ENCODE measurements at places on chromosomes 12 and 14.

- DNase-seq = peak; percentile 51
These were observed 21.1 kb downstream of the RASSF8 start for GRCh38 chr12:25979563-25979962.

DNA sequence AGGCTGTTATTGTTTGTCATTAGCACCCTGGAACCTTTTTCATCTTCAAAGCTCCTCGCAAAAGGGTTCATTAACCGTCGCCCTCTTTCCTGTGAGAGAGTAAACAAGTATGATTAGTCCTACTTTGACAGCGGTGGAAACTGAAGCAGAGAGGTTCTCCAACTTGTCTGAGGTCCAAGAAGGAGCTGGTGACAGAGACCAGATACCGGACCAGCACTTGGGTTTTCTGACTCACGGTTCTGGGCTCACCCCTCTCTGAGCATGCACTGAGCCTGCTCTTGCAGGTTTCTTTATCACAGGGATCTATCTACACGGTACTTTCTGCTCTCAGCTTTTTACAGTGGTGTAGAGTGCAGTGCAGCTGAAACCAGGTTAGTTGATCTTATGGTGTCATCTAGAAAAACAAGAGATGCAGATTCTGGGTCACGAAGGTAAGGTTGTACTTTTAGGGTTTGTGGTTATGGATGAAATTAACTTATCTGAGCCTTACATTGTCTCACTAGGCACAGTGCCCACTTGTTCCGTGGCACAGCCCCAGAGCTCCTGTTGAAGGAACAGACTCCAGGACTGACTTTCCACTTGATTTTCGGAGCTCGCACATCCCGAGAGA, 62.1 kb downstream of the PPP2R5C start:
- no peak for DNase-seq

DNA sequence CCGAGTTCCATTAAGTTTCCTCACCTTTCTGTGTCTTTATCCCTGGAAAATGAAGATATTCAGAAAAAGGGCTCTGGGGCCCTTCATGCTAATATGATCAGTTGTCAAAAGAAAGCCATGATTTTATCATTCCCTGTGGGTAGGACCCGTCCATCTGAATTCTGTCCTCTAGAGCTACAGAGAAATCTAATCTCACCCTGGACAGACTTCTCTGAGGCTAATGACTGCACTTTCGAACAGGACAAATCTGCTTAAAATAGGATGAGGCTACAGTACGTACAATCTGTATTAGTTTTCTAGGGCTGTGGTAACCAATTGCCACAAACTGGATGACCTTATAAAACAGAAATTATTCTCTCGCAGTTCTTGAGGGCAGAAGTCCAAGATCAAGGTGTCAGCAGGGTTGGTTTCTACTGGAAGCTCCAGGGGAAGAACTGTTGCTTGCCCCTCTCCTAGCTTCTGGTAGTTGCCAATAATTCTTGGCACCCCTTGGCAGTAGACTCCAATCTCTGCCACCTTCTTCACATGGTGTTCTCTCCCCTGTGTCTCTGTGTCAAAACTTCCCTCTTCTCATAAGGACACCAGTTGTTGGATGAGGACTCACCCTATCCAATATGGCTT, 1.3 kb downstream of the AK7 start:
- DNase-seq = no peak

DNA sequence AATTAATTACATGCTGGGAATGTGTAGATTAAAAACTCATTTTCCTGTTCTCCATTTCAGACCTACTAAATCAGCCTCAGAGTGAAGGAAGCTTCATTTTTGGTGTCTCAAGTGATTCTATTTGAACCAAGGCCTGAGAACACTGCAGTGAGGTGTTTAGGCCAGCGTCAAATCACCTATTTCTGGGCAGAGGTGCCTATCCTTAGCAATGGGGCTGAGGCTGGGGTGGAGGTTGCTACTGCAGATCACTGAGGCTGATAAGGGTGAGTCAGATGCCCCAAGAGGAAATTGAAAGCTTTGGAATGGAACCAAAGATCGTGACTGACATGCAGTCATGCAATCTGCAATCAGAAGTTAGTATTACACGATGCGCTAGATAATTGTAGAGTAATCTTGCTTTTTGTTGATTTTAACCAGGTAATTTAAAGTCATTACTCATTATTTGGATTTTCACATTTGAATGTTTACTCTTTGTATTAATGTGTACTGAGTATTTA, 4.4 kb downstream of the TXNRD1 start:
- DNase-seq = peak; percentile 100

DNA sequence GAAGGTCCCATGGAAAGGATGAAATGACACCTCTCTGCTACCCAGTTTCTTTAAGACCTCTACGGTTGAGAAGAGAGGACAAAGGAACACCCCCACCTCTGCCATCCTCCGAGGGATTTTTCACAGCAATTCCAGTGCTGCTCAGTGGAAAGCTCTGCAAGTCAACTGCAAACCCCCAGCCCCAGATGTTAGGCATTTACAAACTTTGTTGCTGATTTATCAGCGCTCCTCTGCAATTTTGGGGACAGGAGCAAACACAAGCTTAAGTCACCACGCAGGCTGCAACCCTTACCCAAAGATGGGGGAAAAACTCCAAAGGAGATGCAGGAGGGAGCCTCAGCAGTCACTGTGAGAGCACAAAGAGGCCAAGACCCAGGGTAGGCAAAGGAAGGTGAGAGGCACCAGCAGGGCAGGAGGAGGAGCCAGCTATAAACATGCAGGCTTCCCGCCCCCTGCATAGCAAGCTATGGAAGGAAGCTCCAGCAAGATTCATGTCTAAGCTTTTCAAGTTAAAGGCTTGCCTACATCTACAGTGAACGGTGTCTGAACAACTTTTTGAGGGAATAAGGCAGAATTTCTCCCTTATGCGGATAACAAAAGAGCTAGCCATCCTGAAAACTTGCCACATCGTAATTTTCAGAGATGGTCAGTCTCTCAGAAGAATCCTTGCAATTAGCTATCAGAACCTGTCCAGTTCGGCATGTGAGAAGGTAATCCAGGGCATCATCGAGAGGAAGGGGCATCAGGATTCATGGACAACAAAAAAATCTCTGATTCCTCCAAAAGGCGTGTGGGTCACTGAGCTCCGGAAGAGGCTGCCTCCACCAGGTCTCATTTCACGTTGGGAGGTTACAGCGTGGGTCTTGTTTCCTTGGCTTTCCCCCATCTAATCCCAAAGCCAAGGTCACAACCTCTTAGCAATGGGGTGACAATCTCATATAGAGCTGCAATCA, 3.9 kb downstream of the CTDSP2 start:
- no peak for DNase-seq

DNA sequence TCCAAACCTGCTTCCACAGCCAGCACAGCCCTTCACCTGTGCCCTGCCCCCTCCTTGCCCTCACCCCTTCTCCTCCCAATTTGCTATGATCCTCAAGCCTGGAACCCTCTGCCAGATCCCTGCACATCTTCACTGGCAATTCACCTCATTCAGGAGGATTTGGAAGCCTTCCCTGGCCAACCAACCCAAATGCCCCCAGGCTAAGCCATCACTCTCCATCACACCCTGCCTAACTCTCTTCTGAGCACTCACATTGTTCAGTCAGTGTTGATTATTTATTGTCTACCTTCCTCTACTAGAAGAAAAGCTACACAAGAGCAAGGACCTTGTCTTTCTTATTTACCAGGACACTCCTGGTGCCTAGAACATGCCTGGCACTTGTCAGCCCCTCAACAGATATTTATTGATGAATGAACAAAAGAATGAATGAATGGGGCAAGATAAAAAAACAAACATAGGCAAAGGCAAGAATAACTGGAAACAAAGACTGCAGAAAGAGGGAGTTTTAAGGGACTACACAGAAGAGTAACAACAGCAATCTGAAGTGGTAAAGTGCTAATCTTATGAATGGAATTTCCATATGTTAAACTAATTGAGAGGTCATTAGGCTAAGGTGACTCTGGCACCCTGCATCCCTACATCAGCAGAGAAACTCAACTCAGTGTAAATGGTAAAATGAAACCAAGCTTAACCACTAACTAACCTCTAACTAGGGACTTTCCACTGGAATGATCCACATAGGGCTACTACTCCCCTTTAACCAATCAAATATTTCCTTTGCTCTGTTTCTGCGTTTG, 33.4 kb downstream of the TMTC1 start:
- no peak for DNase-seq

DNA sequence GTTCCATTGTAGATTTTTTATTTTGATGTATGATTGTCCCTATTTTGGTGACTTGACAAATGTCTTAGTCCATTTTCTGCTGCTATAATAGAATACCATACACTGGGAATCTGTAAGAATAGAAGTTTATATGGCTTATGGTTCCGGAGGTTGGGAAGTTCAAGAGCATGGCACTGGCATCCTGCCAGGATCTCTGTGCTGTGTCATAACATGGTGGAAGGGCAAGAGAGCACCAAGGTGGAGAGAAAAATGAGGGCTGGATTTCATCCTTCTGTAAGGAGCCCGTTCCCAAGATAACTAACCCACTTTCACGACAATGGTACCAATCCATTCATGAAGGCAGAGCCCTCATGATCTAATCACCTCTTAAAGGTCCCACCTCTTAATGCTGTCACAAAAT, 176.7 kb downstream of the TMEM132D start:
- no peak for DNase-seq

- no peak for DNase-seq
These were observed 453.9 kb downstream of the MED13L start for GRCh38 chr12:115823635-115824034.

- DNase-seq = no peak
These were observed 182.6 kb downstream of the ETV6 start for GRCh38 chr12:11832093-11832492.

GRCh38 chr14:91108941-91109611, 4.8 kb upstream of the DGLUCY start:
- DNase-seq = no peak

DNA sequence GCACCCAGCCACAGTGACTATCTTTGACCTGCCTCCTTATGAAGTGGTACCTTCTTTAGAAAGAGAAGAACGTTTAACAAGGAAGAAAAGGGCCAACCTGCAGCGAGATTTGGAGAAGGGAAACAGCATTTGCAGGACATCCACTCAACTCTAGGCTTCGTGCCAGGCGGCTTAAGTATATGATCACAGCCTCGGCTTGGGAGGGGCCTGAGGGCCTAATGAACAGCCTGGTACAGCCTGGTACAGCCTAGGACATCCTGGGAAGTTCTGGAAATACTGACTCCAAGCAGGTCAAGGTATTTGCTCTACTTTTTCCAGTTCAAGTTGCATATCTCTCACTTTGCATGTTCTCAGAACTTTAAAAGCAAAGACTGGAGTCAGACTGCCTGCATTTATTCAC, 16.1 kb downstream of the HCAR2 start:
- DNase-seq = no peak

GRCh38 chr14:63383776-63384367, 65.1 kb upstream of the GPHB5 start:
- no peak for DNase-seq

- peak; percentile 34 for DNase-seq
These were observed 73.8 kb upstream of the ANKS1B start for GRCh38 chr12:100058482-100059029.

- DNase-seq = peak; percentile 36
These were observed 365 bp upstream of the TPI1 start for GRCh38 chr12:6866920-6867412.

DNA sequence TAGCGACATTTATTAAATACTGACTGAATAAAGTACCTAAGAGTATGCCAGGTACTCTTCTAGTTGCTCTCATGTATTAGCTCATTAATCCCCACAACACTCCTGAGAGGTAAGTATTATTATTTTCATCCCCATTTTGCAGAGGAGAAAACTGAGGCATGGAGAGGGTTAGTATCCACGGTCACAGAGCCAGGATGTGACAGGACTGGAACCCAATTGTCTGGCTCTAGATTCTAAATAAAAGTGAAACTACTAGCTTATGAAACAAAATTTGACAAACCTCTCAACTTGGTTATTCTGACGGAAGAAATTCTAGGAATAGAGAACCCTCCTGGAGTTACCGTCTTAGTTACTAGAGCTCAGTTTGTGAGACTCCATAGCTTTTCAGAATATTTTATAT, 112.2 kb downstream of the CHST11 start:
- no peak for DNase-seq

Measured in ACHN (cell line).